ENCODE measurements at places on chromosomes 11 and 22. TPM values are rescaled to one million over a fixed set of nuclear protein-coding genes. Genes with fewer than 3 reads are reported as not detected.

SMIM35 gene
- not detected for total RNA-seq

SAA4 gene
- 876 TPM for total RNA-seq

A4GALT gene
- total RNA-seq = 3.7 TPM

BTBD18 gene
- not detected for total RNA-seq

ANO9 gene
- 1.0 TPM for total RNA-seq

POU2AF1 gene
- 0.28 TPM for total RNA-seq

CCDC87 gene
- 0.37 TPM for total RNA-seq

RFPL1 gene
- total RNA-seq = 0.35 TPM

OR51D1 gene
- total RNA-seq = not detected

GRIK4 gene
- total RNA-seq = 0.11 TPM

F2 gene
- 880 TPM for total RNA-seq

MTMR2 gene
- total RNA-seq = 1.7 TPM

GRK3 gene
- total RNA-seq = 1.1 TPM

KCNJ5 gene
- 0.80 TPM for total RNA-seq

BIRC2 gene
- total RNA-seq = 25.6 TPM
